Memory B cell (primary cell): ENCODE measurements at places on chromosomes 1 and 21.

DNA sequence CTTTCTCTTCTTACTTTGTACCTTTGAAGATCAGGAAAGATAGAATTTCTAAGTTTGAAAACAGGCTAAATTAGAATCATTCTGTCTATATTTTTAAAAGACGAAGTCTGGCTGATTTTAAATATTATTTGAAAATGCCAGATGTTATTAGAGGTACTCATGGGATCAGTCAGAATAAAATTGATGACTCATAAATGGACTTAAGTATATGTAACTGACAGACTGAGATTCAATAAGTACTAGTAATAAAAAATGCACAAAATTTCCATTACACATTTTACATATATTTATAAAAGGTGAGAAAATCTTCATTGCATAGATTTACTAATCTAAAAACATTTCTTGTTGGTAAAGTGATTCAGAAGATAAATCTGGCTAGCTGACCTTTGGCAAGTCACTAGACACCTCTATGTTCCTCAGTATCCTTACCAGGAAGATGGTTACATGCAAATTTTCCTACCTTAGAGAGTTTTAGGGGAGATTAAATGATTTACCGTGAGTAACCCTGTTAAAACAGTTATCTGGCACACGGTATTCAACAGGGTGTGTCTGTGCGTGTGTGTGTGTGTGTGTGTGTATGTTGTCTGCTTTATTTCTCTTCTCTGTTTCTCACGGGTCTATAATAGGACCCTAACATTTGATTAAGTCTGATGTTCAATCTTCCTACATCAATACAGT lies 189.0 kb downstream of the RUNX1 start:
- H3K4me3 ChIP-seq: no peak overlapping the region
- no peak for DNase-seq
- peaks cover 29% of the 10 kb centered on the region for H3K36me3 ChIP-seq
- no peaks in the 10 kb centered on the region for H3K27me3 ChIP-seq

GRCh38 chr1:115457289-115457688 lies 119.2 kb upstream of the NGF start:
- H3K36me3 ChIP-seq: no peaks in the 10 kb centered on the region
- H3K4me1 ChIP-seq: no peaks in the 10 kb centered on the region
- no peak overlapping the region for H3K4me3 ChIP-seq
- no peak overlapping the region for H3K27ac ChIP-seq

GRCh38 chr1:230366504-230366915 lies 59.6 kb downstream of the PGBD5 start:
- no peak for DNase-seq
- no peaks in the 10 kb centered on the region for H3K36me3 ChIP-seq
- peaks cover 5% of the 10 kb centered on the region for H3K27me3 ChIP-seq
- no peak overlapping the region for H3K4me3 ChIP-seq
- H3K4me1 ChIP-seq: no peaks in the 10 kb centered on the region
- H3K27ac ChIP-seq: no peak overlapping the region

- H3K27ac ChIP-seq: no peak overlapping the region
- no peaks in the 10 kb centered on the region for H3K36me3 ChIP-seq
- peaks cover 15% of the 10 kb centered on the region for H3K27me3 ChIP-seq
Observed at GRCh38 chr1:231106347-231106746, 55.5 kb upstream of the TRIM67 start.

DNA sequence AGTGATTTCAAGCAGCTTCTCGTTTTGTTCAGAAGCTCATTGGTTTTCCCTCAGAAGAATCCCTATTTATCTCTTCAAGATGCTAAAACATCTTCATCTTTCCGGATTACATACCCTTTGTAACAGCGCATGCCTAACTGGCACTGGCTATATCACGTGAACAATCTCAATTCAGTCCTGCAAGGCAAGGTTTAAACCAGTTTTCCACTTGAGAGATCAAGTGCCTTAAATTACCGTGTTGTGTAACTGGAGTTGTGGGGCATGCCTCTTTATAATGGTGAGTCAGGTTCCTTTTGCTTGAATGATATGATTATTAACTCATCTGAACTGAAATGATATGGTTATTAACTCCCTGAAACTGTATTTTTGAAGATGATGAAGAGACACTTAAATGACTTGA lies 11.0 kb upstream of the ZFP69B start:
- no peaks in the 10 kb centered on the region for H3K27me3 ChIP-seq
- H3K36me3 ChIP-seq: no peaks in the 10 kb centered on the region
- no peak overlapping the region for H3K4me3 ChIP-seq
- no peak for DNase-seq

DNA sequence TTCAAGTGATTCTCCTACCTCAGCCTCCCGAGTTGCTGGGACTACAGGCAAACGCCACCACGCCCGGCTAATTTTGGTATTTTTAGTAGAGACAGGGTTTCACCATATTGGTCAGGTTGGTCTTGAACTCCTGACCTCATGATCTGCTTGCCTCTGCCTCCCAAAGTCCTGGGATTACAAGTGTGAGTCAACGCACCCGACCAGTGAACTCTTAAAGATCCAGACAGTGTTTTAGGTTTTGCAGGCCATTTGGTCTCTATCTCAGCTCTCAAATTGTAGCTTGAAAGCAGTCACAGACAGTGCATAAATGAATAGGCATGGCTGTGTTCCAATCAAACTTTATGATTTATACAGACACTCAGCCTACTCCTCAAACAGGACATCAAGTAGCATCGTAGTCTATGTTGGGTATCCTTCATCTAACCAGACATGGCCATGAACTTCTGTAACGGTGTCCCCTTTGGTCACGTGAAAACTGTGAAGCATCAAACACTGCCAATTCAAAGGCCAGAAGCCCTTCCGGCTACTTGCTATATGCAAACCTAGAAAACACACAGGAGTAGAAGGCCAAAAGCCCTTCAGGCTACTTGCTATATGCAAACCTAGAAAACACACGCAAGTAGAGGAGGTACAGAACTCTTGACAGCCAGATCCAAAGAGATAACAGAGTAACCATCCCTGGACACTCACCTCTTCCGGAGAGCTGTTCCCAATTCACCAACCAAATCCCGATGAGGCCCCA lies 3.1 kb downstream of the FUCA1 start:
- H3K4me1 ChIP-seq: peaks cover 21% of the 10 kb centered on the region
- peaks cover 7% of the 10 kb centered on the region for H3K36me3 ChIP-seq
- no peak overlapping the region for H3K27ac ChIP-seq
- DNase-seq: no peak
- no peaks in the 10 kb centered on the region for H3K27me3 ChIP-seq
- H3K4me3 ChIP-seq: no peak overlapping the region

GRCh38 chr1:51524817-51525216 lies 5.8 kb upstream of the EPS15 start:
- H3K4me1 ChIP-seq: peaks cover 17% of the 10 kb centered on the region
- no peaks in the 10 kb centered on the region for H3K36me3 ChIP-seq
- DNase-seq: no peak
- no peak overlapping the region for H3K27ac ChIP-seq

DNA sequence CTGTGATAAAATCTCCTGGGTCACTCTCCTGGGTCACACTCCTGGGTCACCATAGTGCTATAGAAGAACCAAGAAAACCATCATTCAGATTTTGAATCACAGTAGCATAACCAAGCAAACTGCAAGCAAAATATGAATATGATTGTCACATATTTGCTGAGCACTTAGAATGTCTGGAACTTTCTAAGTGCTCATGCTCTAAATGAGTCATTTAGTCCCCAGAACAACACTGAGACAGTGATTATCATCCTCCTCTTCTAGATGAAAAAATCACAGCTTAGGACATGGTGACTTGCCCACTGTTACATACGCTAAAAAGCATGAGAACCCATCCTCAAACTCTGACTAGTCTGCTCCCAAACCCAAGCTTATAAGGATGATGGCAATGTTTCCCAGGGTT lies 39.5 kb upstream of the DDAH1 start:
- H3K4me3 ChIP-seq: no peak overlapping the region
- peaks cover 8% of the 10 kb centered on the region for H3K27me3 ChIP-seq
- H3K27ac ChIP-seq: no peak overlapping the region
- peaks cover 12% of the 10 kb centered on the region for H3K36me3 ChIP-seq

GRCh38 chr1:188499690-188500089 lies 1670.9 kb downstream of the PLA2G4A start:
- no peaks in the 10 kb centered on the region for H3K36me3 ChIP-seq
- no peak overlapping the region for H3K27ac ChIP-seq
- H3K27me3 ChIP-seq: no peaks in the 10 kb centered on the region

- no peaks in the 10 kb centered on the region for H3K4me1 ChIP-seq
- H3K36me3 ChIP-seq: no peaks in the 10 kb centered on the region
- H3K27ac ChIP-seq: no peak overlapping the region
Observed at GRCh38 chr1:26023826-26024225, 2.3 kb downstream of the EXTL1 start.

GRCh38 chr1:228998179-228998578 lies 262.9 kb downstream of the RHOU start:
- H3K27ac ChIP-seq: no peak overlapping the region
- H3K36me3 ChIP-seq: no peaks in the 10 kb centered on the region
- H3K4me3 ChIP-seq: no peak overlapping the region
- H3K27me3 ChIP-seq: peaks cover 5% of the 10 kb centered on the region
- no peak for DNase-seq

DNA sequence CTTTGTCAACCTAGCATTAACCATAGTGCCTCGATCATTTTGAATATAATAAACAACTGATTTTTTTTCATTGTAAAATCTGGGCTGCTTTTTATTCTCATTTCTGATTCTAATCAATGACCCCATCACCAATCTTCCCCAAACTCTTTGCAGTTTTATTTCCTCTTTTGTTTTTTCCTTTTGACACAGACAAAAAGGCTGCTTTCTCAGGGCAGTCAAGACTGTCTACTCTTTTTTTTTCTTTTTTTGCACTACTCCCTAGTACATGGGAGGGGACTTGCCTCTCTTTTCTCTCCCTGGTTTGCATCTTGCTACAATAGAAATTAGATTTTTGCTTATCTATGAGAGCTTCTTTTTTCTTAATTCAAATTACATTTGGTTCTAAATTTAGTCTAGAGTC lies 987.9 kb downstream of the ADGRL2 start:
- no peaks in the 10 kb centered on the region for H3K36me3 ChIP-seq
- H3K27ac ChIP-seq: no peak overlapping the region
- H3K4me3 ChIP-seq: no peak overlapping the region

DNA sequence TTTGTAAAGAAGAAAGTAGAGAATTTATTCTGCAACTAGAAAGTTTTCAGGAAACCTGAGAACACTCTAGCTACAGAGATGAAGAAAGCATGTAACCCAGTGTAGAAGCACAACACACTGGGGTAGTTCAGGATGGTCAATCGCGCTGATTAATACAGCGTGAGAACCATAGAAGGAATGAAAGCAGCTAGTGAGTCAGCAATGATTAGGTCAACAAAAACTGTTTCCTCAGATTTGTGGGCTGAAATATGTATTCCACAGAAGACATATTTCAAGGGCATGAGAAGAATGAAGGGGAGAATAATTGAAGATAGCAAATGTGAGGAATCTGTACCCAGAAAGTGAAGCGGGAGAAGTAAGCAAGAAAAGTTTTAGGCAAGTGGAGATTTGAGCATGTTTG lies 97.8 kb upstream of the ADGRL2 start:
- DNase-seq: no peak
- H3K27me3 ChIP-seq: peaks cover 1% of the 10 kb centered on the region
- H3K36me3 ChIP-seq: no peaks in the 10 kb centered on the region
- no peak overlapping the region for H3K27ac ChIP-seq

- no peaks in the 10 kb centered on the region for H3K36me3 ChIP-seq
- no peaks in the 10 kb centered on the region for H3K4me1 ChIP-seq
- peaks cover 15% of the 10 kb centered on the region for H3K27me3 ChIP-seq
- no peak overlapping the region for H3K27ac ChIP-seq
- DNase-seq: no peak
Observed at GRCh38 chr1:36752891-36753361, 270.2 kb upstream of the CSF3R start.

- H3K36me3 ChIP-seq: no peaks in the 10 kb centered on the region
- DNase-seq: no peak
- H3K27ac ChIP-seq: no peak overlapping the region
- H3K4me1 ChIP-seq: peaks cover 22% of the 10 kb centered on the region
- H3K27me3 ChIP-seq: no peaks in the 10 kb centered on the region
- H3K4me3 ChIP-seq: no peak overlapping the region
Observed at GRCh38 chr1:224498574-224499170, 64.1 kb upstream of the WDR26 start.

- H3K36me3 ChIP-seq: no peaks in the 10 kb centered on the region
- H3K27ac ChIP-seq: no peak overlapping the region
- H3K27me3 ChIP-seq: peaks cover 12% of the 10 kb centered on the region
- H3K4me1 ChIP-seq: peaks cover 16% of the 10 kb centered on the region
Observed at GRCh38 chr1:10941891-10942541, 70.4 kb upstream of the TARDBP start.
